ENCODE measurements at places on chromosomes 1 and 21. TPM values are rescaled to one million over a fixed set of nuclear protein-coding genes. Genes with fewer than 3 reads are reported as not detected.

The WNT2B gene
- total RNA-seq: 3.0 TPM

The KCNA3 gene
- total RNA-seq: not detected

The S100A7 gene
- total RNA-seq: not detected

The PERM1 gene
- 0.06 TPM for total RNA-seq

The FOXJ3 gene
- total RNA-seq: 14.0 TPM

The KIF26B gene
- total RNA-seq: under 0.01 TPM

The TMEM9 gene
- total RNA-seq: 61.4 TPM
